Stimulated activated CD8-positive, alpha-beta memory T cell treated with anti-CD3 and anti-CD28 coated beads, Interleukin-4, amount 100 ng/mL, for 4 hours (primary cell): ENCODE measurements at places on chromosomes 11 and 22.

DNA sequence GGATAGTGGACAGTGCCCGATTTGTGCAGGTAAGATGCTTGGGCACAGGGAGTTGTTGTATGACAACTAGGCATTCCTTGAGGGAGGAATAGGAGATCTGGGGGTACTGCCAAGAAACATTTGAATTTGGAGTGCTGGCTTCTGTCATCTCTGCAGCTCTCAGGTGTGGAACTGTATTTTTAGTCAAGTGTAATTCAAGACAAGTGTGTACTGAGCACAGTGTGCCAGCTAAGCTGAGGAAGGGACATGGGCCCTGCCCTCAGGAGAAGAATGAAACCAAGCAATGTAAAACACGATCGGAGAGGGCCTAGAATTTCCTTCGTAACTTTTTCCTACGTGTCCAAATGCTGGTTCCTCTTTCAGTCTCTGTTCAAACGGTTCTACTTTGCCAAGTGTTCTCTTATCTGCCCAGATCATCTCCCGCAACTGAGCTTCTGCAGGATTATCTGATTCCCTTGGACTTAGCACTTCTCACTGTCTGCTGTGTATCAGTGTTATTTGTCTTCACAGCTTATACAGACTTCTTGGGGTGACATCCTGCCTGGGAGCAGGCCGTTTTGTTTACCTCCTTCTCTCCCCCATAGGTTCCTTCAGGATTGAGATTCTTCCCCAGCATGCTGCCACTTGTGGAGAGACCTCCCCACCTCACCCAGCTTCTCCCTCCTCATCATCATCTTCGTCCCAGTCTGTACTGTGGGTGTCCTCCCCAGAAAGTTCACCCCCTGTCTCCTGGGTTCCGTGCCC lies 27.6 kb downstream of the ART5 start:
- no peak for DNase-seq

- DNase-seq = no peak
Observed at GRCh38 chr11:17257196-17257595, 19.3 kb upstream of the NUCB2 start.

DNA sequence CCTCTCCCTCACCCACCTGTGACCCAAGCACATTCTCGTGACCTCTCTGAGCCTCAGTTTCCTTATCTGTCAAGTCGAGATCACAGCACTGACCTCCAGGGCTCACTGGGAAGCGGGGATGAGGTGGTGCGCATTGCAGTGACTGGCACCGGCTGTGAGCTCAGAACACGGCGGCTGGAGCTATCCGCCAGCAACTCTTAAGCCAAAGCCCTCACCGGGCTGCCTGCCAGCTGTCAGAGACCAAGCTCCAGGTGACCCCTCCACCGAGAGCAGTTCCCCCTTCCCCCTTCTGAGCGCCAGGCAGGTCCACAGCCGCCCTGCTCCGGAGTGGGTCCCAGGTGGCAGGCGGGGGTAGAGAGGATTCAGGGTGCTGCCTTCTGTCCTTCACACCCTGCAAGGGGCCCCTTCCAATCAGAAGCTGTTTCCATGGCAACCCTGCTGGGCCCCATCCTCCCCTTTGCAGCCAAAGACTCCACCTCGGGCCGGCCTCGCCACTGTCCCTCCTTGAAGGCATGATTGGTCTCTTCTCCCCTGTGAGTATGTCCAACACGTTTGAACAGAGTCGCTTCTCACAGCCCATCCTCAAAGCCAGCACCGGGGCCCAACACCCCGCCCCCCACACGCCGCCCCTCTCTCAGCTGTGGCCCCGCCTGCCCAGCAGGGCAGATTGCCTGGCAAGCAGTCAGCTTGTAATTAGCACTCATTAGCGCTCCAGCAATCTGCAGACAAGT lies 98.7 kb downstream of the WNT7B start:
- DNase-seq = no peak

DNA sequence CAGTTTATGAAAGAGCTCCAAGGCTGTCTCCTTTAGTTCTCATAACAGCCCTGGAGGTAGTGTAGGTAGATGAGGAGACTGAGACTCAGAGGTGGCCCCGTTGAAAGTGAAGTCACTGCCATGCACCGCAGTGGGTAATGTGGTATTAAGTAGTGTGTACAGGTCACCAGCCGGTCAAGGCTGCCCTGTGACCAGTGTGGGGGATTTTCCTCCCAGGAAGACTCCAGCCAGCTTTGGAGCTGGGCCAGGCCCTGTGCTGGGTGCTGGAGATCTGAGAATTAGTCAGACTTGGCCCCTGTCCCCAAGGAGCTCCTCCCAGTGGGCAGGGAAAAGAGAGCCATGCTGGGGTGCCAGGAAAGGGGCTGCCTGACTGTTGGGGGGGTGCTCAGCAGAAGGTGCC lies 5.3 kb downstream of the OMP start:
- no peak for DNase-seq

GRCh38 chr22:18028817-18029527 lies 4.6 kb upstream of the MICAL3 start:
- no peak for DNase-seq

DNA sequence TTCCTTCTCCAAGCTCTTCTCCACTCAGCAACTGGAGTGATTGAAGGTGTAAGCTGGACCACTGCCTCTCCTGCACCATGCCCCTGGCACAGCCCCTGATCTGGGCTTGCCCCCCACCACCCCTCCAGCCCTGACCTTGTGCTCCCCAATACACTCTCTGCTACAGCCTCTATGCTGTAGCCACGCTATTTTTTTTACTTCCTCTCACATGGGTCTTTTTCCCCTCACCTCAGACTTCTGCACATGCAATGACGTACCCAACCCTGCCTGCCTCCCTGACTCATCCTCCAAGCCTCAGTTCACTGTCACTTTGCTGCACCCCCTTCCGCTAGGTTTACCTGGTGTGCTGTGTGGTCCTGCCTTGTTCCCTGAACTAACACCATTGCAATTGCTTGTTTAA lies 9.0 kb downstream of the CSNK2A3 start:
- DNase-seq = no peak

DNA sequence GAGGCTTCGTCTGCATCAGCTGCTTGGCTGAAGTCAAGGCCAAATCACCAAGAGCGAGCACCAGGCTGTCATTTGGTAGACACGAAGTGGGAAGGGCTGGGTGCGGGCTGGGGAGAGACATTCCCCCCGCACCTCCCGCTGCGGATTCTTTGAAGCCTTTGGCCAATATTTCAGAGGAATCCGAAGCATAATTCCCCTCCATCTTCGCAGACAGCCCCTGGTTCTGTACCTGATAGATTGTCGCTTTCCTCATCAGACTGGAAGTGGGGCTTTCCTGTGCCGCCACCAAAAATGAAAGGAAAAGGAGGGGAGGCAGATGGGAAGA lies 15.3 kb downstream of the BLID start:
- DNase-seq = no peak

DNA sequence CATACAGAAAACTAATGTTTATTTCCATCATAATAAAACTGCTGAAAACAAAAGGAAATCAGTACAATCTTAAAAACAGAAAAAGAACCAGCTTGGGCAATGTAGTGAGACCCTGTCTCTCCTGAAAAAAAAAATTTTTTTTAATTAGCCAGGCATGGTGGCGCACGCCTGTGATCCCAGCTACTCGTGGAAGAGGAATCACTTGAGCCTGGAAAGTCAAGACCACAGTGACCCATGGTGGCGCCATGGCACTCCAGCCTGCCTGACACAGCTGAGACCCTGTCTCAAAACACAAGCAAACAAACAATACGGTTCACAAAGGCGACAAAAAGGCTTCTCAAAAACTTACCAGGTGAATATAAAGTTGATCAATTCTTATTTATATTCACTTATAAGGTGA lies 289.7 kb downstream of the BRD1 start:
- no peak for DNase-seq

- no peak for DNase-seq
Observed at GRCh38 chr11:77294040-77294439, 7.4 kb downstream of the GDPD4 start.

DNA sequence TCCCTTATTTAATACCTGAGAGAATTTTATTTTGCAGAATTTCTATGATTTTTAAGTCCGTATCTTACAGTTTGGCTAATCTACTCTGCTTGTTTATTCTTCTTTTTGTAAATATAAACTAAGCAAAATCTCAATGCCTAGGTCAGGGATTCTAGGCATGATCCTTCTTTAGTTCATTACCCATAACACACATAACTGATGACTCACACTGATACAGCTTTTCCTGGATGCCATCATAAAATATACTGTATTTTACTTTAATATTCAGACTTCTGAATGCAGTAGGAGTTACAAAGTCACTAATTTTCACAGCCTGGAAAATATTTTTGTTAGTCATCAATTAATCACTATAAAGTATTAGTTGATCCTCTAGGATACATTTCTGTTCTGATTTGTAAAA lies 898.2 kb upstream of the RAG2 start:
- DNase-seq = no peak

DNA sequence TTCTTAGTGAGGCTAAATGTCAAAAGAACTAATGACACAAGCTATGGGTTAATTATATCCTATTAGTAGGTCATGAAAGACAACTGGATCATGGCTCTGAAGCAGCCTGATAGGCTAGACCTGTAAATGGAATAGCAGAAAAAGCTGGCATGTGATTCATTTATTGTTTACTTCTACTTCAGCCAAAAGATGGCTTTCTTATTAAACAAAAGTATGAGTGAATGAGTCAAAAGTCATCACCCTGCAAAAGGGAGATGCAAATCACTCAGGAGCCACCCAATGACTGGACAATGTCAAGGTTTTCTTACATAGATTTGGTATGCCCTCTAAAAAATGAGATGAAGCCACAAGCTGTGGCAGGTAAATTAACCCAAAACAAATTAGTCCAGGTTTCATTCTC lies 138.0 kb downstream of the TRPC6 start:
- DNase-seq = no peak

DNA sequence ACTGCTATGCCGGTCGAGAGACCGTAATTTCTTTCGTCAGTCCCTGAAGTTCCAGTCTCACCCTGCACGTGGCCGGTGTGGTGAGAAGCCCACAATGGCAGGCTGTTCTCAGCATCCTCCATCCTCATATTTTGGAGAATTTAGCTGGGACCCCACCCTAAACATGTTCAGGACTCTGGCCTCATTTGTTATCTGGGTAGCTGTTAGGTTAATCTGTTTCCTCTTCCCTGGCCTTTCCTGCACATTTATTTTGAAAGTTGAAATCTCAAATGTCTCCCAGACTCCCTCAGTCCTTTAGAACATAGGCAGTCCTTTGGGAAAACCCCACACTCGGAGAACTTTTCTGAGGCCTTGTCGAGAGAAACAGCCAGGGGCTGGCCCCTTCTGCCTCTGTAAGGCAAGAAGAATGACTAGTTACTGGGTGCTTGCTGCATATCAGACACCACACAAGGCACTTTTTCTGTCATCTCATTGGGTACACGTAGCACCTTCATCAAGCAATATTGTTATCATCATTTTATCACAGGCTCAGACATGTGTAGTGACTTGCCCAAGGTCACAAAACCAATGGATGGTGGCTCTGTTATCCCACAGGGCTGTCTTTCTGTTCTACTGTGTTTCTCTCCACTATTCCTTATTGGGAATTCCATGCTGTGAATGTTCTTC lies 109.3 kb upstream of the CRYBB3 start:
- DNase-seq = no peak

DNA sequence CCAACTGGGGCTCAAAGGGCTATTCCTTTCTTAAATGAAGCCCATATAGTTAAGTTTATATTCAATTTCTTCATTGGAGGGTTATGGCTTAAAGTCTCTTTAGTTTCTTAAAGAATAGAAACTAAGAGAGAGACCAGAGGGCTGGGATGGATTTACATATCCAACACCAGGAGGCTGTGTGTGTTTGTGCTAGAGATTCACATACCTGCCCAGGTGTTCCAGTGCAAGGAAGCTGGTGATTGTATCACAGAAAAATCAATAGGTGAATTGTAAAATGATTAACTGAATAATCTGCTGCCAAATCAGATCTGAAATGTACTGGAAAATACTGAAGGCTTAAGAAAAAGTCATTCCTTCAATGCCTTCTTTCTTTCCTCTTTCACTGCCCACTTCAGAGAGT lies 148.2 kb upstream of the BDNF start:
- DNase-seq = no peak

GRCh38 chr11:36258730-36259360 lies 30.4 kb downstream of the COMMD9 start:
- DNase-seq = no peak

GRCh38 chr11:85196968-85197367 lies 430.2 kb downstream of the DLG2 start:
- DNase-seq = no peak

DNA sequence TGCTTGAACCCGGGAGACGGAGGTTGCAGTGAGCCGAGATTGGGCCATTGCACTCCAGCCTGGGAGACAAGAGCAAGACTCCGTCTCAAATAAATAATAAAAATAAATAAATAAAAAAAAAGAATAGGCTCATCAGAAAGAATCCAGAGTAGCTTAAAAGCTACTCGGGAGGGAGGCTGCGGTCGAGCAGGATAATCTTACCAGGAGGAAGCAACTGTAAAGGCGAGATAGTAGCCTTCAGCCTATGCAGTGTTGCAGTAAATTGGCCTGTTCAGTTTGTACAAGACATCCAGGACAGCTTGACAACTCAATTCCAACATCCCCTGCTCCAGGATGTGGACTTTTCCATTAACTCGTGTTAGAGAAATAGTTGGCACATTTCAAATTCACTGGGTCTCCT lies 1164.7 kb downstream of the LRRC4C start:
- DNase-seq = no peak

- no peak for DNase-seq
Observed at GRCh38 chr11:25790396-25790795, 541.5 kb upstream of the ANO3 start.

DNA sequence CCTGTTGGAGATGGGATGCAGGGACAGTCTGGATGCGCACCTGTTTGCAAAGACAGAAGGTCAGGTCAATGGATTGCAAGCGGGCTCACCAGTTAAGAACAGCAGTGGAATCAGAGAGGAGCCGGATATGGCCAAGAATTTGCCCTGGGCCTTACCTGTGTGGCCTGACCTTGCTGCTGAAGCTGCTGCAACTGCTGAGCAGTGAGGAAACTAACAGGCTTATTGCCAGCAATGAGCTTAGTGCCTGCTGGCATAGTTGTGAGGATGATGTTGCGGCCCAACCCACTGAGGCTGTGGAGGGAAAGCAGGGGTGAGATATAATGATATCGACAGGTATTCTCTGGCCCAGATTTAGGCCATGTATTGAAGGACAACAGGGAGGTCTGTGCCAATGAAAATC lies 30.6 kb downstream of the NFRKB start:
- no peak for DNase-seq

DNA sequence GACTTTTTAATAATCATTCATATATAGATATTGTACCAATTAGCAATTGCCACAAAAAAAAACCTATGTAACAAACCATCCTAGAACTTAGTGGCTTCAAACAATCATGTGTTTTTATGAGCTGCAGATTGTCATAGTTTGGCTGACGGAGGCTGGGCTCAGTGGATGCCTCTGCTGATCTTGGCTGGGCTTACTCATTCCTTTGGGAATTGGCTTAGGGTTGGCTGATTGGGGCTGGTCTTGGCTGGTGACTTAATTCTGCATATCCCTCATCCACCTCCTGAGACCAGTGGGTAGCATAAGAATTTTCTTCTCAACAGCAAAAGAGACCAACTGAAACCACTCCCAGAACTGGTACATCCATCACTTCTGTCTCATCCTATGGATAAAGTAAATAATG lies 57.9 kb upstream of the PHF21B start:
- no peak for DNase-seq

GRCh38 chr11:122809866-122810265 lies 28.4 kb upstream of the CRTAM start:
- no peak for DNase-seq
